T-cell (primary cell): ENCODE measurements at places on chromosomes 12 and 14.

DNA sequence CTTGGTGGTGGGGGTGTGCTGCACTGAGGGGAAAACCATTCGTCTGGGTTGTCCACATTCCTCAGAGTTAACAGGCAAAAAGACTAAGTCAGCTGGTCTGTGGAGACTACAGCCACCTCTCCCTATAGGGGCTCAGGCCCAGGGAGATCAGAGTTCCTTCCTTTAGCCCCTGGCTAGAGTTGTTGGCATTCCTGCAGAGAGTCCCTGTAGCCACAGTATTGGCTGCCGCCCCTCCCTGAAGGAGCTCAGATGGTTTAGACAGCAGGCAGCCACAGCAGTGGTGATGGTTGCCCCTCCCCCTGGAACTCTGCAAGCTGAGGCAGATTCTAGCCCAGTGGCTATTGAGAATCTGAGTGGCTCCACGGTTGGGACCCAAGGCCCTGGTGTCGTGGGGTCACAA, 1072.5 kb upstream of the ATXN7L3B start:
- H3K4me3 ChIP-seq: no peak overlapping the region
- H3K4me1 ChIP-seq: no peaks in the 10 kb centered on the region
- no peak for DNase-seq
- H3K27me3 ChIP-seq: no peaks in the 10 kb centered on the region
- no peak overlapping the region for H3K27ac ChIP-seq

- peak overlapping the region; percentile 93 for H3K27ac ChIP-seq
- peaks cover 4% of the 10 kb centered on the region for H3K27me3 ChIP-seq
- H3K4me1 ChIP-seq: peaks cover 35% of the 10 kb centered on the region
- H3K36me3 ChIP-seq: no peaks in the 10 kb centered on the region
- no peak for DNase-seq
- H3K4me3 ChIP-seq: peak overlapping the region; percentile 97
Observed at GRCh38 chr12:22626406-22626805, 1.4 kb downstream of the ETNK1 start.

- no peaks in the 10 kb centered on the region for H3K27me3 ChIP-seq
- peak overlapping the region; percentile 72 for H3K27ac ChIP-seq
- H3K4me1 ChIP-seq: peaks cover 12% of the 10 kb centered on the region
- DNase-seq: no peak
Observed at GRCh38 chr12:53299101-53299453, 418 bp upstream of the MYG1 start.

DNA sequence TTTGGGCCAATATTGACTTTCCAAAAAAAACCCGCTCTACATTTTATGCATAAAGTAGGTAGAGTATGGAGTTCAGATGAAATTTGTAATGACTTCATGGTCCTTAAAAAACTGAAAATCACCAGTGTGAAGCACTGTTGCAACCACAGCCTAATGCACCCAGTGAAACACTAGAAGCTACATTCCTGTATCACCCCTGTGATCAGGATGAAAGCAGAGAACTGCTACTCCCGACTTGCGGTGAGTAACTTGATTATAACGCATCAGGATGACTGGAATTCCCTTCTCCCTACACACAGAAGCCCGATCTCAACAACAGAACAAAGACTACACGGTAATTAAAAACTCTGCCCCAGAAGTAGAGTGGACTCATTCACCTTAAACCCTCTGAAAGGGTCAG, 33.8 kb downstream of the SPTB start:
- no peak overlapping the region for H3K27ac ChIP-seq
- H3K4me3 ChIP-seq: no peak overlapping the region
- H3K36me3 ChIP-seq: no peaks in the 10 kb centered on the region
- no peaks in the 10 kb centered on the region for H3K4me1 ChIP-seq
- peaks cover 4% of the 10 kb centered on the region for H3K27me3 ChIP-seq

GRCh38 chr12:108905725-108906124, 25.8 kb downstream of the DAO start:
- no peak overlapping the region for H3K27ac ChIP-seq
- no peak overlapping the region for H3K4me3 ChIP-seq
- no peaks in the 10 kb centered on the region for H3K4me1 ChIP-seq

GRCh38 chr12:52518574-52519386, 1.4 kb downstream of the KRT5 start:
- H3K27ac ChIP-seq: no peak overlapping the region
- H3K27me3 ChIP-seq: no peaks in the 10 kb centered on the region
- no peak for DNase-seq
- no peak overlapping the region for H3K4me3 ChIP-seq
- H3K4me1 ChIP-seq: no peaks in the 10 kb centered on the region

GRCh38 chr12:49761677-49762467, 20.5 kb downstream of the TMBIM6 start:
- no peak for DNase-seq
- peaks cover 12% of the 10 kb centered on the region for H3K36me3 ChIP-seq
- no peaks in the 10 kb centered on the region for H3K27me3 ChIP-seq
- H3K4me3 ChIP-seq: no peak overlapping the region
